ENCODE measurements at places on chromosomes 2 and 18.

GRCh38 chr2:7683196-7683595 lies 766.0 kb downstream of the RNF144A start:
- no peak for DNase-seq

GRCh38 chr2:64328415-64328722 lies 125.6 kb upstream of the LGALSL start:
- DNase-seq, result no peak

- no peak for DNase-seq
These were observed 75.3 kb upstream of the MGAT4A start for GRCh38 chr2:98806236-98806697.

DNA sequence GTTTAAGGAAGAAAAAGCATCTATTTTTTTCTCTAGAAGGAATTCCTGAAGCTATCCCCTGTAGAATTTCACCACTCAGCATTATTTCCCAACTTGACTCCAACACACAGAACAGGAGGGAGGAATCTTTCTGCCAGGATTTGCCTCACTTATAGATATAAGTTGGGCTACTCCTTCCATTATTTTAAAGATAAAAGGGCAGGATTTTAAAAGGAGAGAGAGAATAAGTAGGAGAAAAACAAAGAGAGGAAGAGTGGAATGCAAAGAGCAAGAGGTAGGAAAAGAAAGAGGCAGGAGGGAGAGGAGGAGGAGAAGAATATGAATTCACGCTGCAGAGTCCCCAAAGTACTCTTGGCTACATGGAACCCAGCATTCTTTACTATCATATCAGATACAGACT lies 182.5 kb downstream of the TCF4 start:
- no peak for DNase-seq

DNA sequence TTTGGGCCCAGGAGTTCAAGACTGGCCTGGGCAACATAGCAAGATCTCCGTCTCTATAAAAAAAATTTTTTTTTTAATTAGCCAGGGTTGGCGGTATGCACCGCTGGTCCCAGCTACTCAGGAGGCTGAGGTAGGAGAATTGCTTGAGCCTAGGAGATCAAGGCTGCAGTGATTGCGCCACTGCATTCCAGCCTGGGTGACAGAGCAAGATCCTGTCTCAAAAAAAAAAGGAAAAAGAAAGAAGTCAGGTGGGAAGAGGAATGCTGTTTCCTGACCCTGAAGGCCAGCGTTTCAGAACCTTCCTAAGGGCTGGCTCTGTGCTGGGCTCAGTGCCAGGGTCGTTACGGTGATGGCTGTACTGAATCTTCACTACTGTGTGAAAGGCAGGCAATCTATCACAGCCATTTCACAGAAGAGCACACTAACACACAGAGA lies 35.0 kb upstream of the AGAP1 start:
- DNase-seq, result peak; percentile 55

GRCh38 chr2:6958616-6959235 lies 41.5 kb downstream of the RNF144A start:
- no peak for DNase-seq

DNA sequence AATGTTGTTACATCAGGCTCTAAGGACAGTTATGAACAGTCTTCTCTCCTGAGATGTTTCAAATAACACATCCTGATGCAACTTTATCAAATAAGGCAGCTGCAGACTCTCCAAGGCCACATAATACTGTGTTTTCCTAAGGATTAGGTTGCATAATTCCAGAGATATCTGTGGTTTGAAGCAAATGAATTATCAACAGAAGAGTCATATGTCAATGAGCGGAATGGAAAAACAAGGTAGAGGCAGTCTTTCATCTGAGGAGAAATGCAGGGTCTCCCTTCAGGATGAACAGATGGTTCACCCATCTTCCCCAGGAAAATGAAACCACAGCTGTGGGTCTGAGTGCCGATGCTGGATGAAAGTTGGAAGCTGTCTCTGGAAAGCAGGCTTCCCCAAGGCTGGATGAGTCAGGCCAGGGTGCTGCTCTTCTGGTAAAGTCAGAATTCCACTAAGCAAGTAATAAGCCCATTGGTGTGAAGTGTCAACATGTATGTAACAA lies 22.2 kb downstream of the LYG1 start:
- peak; percentile 83 for DNase-seq

Data from HCEC 1CT (cell line).